ENCODE measurements at places on chromosomes 2 and 18.

DNA sequence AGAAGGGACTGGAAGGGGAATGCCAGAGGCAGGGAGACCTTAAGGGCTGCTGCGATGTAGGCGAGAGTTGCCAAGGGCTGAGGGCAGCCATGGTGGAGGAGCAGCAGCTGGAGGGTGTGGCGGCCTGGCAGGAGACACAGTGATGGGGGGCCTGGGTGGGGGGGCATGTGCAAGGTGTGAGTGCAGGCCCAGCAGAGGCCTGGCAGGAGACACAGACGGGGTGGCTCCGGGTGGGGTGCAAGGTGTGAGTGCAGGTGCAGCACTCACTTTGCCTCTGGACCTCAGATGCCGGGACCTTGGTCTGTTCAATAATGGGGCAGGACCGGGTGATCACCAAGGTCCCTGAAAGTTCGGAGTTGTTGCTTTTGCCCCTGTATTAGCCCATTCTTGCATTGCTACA, 76.2 kb upstream of the ODC1 start:
- peak; percentile 7 for DNase-seq
- no peaks in the 10 kb centered on the region for H3K36me3 ChIP-seq
- H3K4me1 ChIP-seq = no peaks in the 10 kb centered on the region
- H3K4me3 ChIP-seq = no peak overlapping the region
- no peaks in the 10 kb centered on the region for H3K27me3 ChIP-seq

- H3K4me1 ChIP-seq = peaks cover 1% of the 10 kb centered on the region
- H3K36me3 ChIP-seq = no peaks in the 10 kb centered on the region
- no peak overlapping the region for H3K27ac ChIP-seq
- DNase-seq = no peak
- H3K27me3 ChIP-seq = no peaks in the 10 kb centered on the region
Measured at GRCh38 chr18:61827591-61827990, 65.2 kb downstream of the RNF152 start.

DNA sequence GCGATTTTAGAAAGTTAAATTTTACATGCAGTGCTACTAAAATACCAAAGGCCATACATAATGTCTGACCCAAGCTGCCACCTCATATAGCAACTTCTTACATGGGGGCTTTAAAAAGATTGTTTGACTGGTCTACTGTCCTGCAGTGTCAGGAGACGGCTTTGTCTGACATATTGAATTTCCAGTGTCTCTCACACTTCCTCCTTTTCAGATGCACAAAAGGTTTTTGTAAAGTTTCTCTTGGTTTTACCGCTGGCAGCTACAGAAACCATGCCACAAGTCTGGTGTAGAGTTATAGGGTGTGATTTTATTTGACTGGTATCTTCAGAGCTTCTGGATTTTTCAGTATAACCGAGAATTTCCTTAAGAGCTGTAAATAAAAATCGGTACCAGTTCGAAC, 1.1 kb upstream of the ASAP2 start:
- no peak overlapping the region for H3K27ac ChIP-seq
- no peaks in the 10 kb centered on the region for H3K36me3 ChIP-seq
- no peak for DNase-seq
- H3K27me3 ChIP-seq = peaks cover 70% of the 10 kb centered on the region

DNA sequence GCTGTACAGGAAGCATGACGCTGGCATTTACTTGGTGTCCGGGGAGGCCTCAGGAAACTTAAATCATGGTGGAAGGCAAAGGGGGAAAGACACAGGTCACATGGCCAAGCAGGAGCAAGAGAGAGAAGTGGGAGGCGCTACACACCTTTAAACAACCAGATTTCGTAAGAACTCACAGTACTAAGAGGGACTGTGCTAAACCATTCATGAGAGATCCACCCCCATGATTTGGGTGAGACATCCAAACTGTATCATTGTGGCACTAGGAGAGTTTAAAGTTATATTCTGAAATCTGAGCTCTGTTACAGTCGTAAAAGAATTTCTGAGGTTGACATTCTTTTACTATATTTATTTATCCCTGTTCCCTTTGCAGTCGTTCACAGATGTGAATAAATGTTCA, 116.6 kb downstream of the ICA1L start:
- no peaks in the 10 kb centered on the region for H3K27me3 ChIP-seq
- DNase-seq = no peak
- peaks cover 57% of the 10 kb centered on the region for H3K36me3 ChIP-seq
- peak overlapping the region; percentile 58 for H3K27ac ChIP-seq

DNA sequence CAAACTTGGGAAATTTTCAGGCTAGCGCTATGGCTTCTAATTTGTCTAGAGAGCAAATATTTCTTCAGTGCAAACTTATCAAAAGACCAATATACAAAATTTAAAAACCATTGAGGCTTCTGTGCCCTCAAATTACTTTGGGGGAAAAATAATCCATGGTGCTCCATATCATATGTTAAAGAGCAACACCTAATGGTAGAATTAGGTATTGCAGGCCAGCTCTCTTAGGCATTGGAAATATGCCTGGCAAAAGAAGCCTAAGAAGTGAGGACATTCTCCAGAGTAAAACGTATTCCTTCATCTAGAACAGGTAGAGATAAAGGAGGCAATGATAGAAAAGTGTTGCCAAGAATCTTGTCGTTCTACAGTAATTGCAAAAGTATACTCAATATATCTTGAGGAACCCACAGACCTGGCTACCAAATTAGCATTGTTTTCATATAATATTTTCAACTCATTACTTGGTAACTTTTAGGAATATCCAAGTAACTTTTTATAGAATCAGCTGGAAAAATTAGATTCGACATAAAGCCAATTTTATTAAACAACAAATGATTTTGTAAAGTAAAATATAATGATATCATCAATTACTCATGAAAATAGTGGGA, 401.1 kb downstream of the BCL11A start:
- H3K4me1 ChIP-seq = peaks cover 8% of the 10 kb centered on the region
- DNase-seq = no peak
- no peaks in the 10 kb centered on the region for H3K36me3 ChIP-seq
- H3K4me3 ChIP-seq = no peak overlapping the region
- no peak overlapping the region for H3K27ac ChIP-seq

Measured in activated T-cell treated with anti-CD3 and anti-CD28 coated beads, Interleukin-2, amount 50 U/mL, for 24 hours (primary cell).